ENCODE measurements at places on chromosomes 13 and 19.

DNA sequence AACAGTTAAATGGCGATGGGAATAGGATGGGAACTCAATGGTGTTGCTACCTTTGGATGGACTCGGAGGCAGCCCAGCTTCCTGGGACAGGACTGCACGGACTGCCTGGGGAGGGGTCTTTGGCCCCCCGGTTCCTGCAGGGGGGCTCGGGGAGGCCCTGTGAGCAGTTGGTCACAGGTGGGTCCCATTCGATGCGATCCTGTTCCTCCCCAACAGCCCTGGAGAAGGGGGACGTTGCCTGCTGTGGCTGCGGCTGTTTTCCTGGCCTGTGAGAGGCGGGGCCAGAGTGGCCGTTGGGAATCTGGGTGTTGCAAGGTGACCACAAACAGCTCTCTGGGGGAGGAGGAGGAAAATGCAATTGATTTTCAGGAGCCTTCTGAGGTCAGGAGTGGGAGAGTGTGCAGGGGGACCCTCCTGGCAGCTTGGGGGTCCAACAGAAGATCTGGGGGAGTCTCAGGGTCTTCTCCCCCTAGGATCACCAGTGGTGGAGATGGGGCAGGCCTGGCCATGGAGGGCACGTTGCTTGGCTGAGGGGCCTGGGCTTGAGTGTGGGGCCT, 1.9 kb upstream of the PLPPR3 start:
- no peak for DNase-seq

- DNase-seq, result no peak
These were observed 393.7 kb downstream of the FOXO1 start for GRCh38 chr13:40272776-40273139.

GRCh38 chr13:37194428-37194861, 89.0 kb upstream of the CSNK1A1L start:
- no peak for DNase-seq

- no peak for DNase-seq
These were observed 3.8 kb downstream of the PRTN3 start for GRCh38 chr19:844546-844971.

All from right forelimb (tissue), 1 donor.